Activated CD4-positive, alpha-beta T cell treated with anti-CD3 and anti-CD28 coated beads, Interleukin-10, Interleukin-2, amounts not matched to agents 100 ng/mL and 50 ng/mL, durations not matched to agents 16 hours and 8 hours (primary cell): ENCODE measurements at places on chromosomes 3 and 15.

DNA sequence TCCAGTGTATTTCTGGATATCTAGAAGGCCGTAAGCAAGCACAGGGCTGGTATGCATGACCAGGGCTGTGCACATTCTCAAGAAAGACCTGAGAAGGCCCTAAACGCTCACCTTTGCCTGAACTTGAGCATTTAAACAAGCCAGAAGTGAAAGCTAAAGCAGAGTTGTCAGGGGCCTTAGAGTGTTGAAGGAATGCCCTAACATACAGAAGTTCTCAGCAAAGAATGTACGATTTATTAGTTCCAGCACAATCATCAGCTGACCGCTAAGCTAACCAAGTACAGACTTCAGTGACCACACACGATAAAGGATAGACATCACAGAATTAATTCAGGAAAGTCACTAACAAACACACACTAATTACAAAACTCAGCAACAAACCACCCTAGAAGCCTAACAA is 8.7 kb downstream of the HLTF start:
- DNase-seq: no peak

DNA sequence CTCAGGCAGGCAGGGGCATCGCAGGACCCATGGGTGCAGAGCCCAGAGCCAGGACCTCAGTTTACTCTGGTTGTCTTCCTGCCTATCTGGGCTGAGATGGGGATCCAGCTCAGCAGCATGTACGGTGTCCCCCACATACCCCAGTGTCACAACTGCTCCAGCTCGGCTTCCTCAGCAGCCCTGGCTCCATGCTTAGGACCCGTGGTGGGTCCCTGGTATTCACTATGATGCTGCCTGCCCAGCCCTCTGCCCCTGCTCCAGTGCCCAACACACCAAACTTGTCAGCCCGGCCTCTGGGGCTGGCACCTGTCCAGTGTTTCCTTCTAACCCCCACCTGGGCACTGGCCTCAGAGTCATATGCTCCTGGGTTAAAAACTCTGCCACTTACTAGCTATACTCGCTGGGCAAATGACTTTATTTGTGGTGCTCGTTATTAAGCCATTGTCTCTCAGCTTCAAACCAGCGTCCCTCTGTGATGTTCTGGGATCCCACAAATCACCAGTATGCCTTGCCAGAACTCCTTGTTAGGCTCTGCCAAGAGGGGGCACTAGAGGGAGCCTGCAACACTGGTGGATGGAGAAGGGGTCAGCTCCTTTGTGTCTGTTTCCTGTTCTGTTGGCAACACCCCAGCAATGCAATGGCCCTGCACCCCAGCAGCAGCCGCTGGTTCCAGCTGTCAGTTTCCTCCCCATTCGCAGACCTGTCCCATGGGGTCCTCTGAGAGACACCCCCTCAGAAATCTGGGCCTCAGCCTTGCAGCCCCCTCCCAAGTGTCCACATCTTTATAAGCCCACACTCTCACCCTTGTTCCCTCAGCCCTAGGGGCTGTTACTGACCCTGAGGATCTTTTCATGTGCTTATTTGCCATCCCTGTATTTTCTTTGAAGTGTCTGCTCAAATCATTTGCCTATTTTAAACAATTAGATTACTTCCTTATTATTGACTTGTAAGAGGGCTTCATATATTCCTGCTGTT is 24.1 kb upstream of the MRPS22 start:
- peak; percentile 20 for DNase-seq

DNA sequence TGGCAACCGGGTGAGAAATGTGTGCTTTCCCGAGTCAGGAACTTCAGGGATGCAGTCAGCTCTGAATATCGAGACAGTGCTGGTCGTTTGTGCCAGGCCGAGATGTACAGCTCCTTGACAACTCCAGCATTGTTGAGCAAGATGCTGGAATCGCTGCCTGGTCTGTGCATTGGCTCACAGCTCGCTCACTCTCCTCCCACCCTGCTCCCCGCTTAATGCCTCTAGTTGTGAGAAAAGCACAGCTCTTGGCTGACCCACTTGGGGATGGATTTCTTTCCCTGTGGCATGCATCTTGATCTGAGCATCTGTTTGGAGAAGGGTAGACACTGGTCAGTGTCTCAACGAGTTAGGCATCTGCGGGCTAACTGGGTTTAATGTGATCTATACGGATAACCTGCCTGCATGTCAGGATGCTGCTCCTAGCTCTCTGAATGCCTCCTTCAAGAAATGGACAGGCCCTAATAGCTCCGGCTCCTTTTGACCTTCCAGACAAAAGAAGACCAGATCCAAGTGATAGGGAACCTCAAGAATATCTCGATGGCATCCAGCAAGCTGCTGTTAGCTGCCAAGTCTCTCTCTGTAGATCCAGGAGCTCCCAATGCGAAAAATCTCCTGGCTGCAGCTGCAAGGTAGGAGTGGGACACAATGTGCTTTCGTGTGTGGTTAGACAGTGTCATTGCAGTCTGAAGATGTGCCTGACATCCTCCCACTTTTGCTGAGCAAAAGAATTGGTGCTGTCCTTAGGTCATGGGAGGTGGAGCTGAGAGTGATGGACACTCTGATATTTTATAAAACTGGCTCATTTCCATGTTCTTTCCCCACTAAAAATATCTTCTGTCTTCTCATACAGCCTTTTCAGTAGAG is 302.2 kb upstream of the TPM1 start:
- no peak for DNase-seq

DNA sequence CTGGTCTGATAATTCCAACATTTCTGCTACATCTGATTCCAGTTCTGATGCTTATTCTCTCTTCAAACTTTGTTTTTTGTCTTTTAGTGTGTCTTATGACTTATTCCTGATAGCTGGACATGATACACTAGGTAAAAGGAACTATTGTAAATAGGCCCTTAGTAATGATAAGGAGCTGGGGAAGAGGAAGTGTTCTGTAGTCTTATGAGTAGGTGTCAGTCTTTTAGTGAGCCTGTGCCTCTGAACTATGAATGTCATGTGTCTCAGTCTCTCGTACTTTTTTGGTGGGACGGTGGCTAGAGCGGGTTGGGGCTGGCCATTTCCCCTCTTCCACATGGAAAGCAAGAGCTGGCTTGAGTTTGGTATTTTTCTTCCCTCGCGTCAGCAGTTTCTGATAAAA is 41.2 kb downstream of the PCCB start:
- no peak for DNase-seq

- DNase-seq: no peak
Observed at GRCh38 chr15:60779718-60780503, 301.0 kb upstream of the ICE2 start.
